Hematopoietic multipotent progenitor cell treated with erythropoietin and hydrocortisone succinate and interleukin-3 and kit ligand, for 8 days (in vitro differentiated cells): ENCODE measurements at places on chromosomes 4 and X.

DNA sequence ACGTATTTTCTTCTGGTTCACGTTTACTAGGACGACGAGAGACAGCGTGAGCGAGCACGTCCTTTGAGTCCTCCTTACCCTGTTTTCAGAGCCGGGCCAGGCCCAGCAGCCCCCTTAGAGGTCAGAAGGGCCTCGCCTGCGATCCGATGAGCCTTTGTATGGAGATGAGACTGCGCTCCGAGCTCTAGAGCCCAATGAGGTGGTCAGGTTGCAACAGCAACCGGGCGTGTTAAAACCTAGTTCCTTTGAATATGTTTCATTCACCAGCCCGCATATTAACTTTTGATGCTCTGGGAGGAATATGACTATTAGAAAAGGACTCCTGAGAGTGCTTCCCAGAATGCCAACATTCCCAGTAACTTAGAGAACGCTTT lies 55.6 kb upstream of the TADA2B start:
- no peak for DNase-seq

GRCh38 chrX:71321731-71322130 lies 20.2 kb downstream of the ITGB1BP2 start:
- no peak for DNase-seq

DNA sequence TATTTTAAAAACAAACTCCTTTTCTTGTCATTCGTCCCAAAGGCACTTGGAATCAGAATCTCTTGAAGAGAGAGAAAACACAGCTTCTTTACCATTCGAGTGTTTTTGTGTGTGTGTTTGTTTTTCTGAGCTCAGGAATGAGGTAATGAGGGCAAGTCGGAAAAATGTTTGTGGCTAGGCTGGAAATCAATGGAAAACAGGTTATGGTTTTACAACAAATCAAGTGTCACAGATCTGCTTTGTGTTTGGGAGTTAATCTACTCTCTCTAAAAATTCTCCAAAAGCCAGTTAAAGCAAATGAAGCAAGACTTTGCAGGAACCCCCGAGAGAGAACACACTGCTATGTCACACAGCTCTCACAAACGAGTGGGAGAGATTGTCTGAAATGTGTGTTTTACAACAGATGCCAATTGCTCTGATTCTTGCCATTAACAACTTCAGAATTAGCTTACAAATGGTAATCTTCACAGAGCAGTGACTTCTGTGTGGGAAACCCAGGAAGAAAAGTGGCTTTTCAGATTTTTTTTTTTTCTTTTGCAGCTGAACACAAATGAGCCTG lies 264.1 kb downstream of the CBLL2 start:
- DNase-seq = no peak

DNA sequence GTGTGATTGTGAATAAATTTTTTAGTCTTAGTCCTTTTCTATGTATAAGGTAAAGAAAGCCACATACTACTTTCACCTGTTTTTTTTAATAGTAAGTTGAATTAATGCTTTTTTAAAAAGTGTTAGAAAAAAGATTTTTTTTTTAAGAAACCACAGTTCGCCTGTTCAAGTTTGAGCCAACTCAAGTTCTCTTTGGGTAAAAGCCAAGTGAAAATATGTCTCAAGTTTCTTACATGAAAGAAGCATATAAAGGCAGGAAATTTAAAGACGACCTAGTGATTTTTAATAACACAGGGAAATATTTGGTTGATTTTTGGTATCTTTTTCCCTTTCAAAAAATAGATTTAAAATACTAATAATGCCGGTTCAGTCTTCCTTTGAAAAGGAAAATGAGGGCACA lies 369.9 kb upstream of the NR3C2 start:
- DNase-seq = no peak

DNA sequence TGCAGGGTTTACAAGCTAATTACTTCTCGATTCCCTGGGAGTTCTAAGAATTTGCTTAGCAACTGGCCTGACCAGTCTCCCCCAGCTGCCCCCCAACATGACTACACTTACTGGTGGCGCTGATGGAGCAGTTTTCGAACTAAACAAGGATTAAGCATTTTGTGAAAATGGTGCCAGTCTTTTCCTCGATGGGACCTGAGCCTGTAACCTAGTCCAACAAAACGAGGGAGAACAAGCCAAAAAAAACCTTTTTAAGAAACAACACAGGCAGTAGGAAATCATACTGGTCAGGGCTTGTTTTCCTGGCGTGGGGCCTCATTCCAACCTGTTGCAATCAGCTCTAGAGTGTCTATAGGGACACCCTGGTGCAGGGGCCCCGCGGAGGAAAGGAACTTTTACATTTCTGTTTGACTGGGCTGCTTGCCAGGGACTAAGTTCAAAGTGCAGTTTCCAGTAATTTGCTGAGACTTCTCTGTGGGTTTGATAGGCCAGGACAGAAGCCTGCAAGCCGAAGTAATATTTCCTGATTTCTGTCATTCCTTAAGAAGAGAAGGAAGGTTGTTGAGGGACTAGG lies 158.7 kb downstream of the SPRY1 start:
- DNase-seq = peak; percentile 57

DNA sequence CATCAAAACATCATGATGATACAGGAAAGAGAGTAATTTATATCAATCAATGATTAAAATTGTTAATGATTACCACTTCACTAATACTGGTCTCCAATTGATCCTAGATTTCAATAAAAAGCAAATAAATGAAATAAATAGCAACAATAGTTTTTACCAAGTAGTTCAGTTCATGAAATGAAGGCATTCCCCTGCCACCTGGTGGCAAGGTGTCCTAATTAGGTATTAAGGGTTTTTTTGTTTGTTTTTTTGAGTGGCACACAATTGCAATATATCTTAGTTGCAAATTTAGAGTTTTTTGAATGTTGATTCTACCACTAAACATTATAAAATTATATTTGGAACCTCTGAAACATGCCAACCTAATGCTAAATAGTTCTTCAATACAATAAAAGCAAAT lies 157.4 kb upstream of the PDE5A start:
- no peak for DNase-seq

DNA sequence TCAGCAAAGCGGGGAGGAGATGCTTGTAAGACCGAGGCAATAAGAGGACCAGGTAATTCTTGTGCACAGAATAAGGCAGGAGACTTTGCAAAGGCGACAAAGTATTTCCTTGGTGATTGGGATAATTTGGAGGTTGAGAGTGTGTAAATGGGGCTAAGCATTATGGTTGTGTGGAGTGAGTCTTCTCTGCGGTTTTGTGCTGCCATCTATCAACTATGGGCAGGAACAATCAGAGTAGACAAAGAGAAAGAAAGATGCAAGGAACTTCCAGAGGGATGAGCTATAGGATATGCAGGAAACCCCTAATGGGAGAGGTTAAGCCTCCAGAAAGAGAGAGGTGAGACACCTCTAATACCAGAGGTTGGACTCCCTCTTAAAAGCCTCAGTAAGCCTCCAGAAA lies 339.8 kb downstream of the PAPSS1 start:
- DNase-seq = no peak

DNA sequence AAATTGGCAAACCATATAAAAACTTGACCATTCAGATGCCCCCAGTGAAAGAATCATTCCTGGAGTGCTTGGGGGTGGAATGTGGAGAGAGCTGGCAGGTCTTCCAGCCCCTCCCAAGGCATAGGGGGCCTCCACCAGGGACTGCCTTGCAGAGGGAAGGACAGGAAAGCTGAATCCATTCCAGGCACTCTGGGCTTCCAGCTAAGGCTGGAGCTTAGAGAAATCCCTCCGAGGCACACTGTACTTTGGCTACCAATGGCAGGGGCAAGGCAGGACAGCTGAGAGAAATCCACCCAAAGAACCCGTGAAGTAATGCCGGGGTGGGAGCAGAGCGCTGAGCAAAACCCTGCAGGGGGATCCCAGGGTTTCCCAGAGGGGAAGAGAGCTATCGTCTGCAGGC lies 4.0 kb downstream of the CENPU start:
- no peak for DNase-seq
